ENCODE measurements at places on chromosomes 1 and 21. TPM values are rescaled to one million over a fixed set of nuclear protein-coding genes. Genes with fewer than 3 reads are reported as not detected.

DNA sequence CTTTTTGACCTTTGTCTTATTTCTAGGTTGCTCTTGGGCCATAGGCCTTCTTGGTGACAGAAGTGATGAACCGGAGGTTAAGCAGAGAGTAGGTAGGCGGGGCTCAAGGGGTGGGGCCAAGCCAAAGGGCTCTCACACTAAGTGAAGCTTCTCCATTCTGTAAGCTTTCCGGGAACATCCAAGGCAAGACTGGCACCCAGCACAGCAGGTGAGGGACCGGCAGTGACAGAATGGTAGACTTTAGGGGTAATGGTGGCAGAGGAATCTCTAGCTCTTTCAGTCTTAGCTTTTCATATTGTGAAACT lies at the start of gene TNFAIP8L2:
TNFAIP8L2 (plus strand) TSS at position 135 of the 305 bp plus-strand sequence. CDS start 2,049 bp downstream, outside the sequence.
- DNase-seq = no peak

GRCh38 chr1:30375156-30375555 lies 348.2 kb downstream of the MATN1 start:
- DNase-seq = peak; percentile 16

- DNase-seq = no peak
These were observed 596 bp downstream of the CD247 start for GRCh38 chr1:167517535-167518330.

- no peak for DNase-seq
These were observed 1.8 kb upstream of the ZNF669 start for GRCh38 chr1:247105966-247106365.

DNA sequence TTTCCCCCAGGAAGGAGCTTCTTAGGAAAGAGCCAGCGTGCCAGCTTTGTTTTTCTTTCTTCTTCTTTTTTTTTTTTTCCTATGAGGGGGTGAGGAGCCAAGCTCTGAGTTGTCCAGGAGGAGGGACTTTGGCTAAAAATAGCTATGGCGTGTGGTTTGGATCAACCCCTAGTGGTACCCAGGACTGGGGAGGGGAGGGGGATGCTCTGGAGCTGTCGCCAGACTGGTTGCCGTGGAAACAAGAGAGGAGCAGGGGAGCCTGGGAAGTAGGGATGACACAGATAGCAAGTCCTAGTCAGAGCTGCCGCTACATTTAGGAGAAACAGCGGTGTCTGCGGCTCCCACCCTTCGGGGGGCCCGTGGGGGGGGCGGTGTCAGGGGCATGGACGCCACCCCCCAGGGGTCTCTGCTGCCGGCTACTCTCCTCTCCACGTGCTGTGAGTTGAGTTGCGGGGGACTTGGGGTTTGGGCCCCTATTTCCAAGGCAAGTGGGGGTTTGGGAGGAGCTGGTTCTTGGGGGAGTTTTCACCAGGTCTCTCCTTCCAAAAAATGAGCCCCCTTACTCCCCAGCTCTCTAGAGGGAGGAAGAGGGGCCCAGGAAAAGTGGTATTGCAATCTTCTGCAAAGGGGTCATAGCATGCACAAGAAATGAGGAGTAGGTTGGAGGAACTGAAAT lies at the start of gene KCNJ9:
KCNJ9 (plus strand) TSS at position 278 of the 676 bp plus-strand sequence. CDS start 2,493 bp downstream, outside the sequence.
- DNase-seq = no peak

- DNase-seq = no peak
These were observed 12.0 kb downstream of the PPFIA4 start for GRCh38 chr1:203038217-203038741.

- no peak for DNase-seq
These were observed 379 bp downstream of the PPCS start for GRCh38 chr1:42456754-42457089.

DNA sequence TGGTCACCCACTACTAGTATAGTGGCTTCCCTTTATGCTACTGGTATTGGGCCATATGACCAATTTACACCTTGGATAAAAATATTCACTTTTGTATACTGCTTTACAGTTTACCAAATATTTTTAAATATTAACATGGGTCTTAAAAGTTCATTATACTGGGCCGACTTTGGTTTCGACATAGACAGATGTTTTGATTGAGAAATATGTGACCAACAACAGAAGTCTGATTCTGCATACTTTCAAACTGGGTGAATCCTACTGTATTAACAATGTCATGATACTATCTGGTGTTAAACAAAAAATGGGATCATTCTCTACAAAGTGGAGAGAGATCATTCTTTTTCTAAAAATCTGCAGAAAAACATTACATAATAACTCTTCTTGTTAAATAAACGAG lies 134.8 kb downstream of the AKT3 start:
- no peak for DNase-seq

- peak; percentile 89 for DNase-seq
These were observed 45.7 kb downstream of the SLC9A1 start for GRCh38 chr1:27109103-27109822.

DNA sequence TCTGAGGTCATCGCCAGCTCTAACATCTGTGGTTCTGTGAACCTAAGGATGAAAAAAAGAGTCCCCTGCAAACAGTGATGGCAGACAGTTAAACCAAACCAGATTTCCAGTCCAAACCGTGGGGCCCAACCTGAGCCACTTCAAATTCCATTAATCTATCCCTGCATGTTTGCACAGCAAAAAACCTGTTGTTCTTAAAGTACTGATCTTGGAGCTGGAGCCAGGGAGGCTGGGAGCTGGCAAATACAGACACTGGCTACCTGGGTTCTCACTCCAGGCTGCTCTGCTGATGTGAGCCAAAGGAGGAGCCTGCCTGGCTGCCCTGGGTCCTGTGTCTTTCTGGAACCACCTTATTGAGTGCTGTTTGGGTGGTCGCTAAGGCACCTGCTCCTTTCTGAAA lies 16.4 kb downstream of the LDLRAD1 start:
- DNase-seq = no peak

- DNase-seq = peak; percentile 17
These were observed 11.8 kb upstream of the ALG14 start for GRCh38 chr1:95084317-95085176.

DNA sequence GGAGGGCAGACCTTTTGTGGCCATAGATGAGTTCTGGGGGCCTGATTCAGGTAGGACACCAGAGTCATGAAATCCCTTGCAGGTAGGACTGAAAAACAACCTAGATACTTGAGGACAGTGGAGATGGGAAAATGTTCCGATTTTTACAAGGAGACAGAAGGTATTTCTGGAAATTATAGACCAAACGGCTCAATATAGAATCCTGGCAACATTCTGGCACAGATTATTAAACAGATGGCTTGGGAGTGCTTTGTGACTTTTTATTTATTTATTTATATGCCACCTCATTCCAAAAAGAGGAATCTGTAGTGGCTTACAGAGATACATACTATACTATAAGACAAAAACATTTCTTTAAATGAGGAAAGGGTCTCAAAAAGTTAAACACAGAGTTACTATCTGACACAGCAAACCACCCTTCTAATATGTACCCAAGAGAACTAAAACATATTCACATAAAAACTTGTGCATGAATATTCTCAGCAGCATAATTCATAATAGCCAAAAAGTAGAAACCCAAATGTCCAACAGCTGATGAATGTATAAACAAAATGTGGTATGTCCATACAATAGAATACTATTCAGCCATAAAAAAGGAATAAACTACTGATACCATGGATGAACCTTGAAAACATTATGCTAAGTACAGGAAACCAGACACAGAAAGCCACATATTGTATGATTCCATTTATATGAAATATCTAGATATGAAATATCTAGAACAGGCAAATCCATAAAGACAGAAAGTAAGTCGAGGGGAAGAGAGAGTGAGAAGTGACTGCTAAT lies 49.8 kb downstream of the CDK18 start:
- DNase-seq = no peak

GRCh38 chr1:62528015-62528414 lies 69.3 kb upstream of the ANGPTL3 start:
- no peak for DNase-seq

- no peak for DNase-seq
These were observed 340.4 kb downstream of the USP25 start for GRCh38 chr21:16070207-16070651.

- peak; percentile 67 for DNase-seq
These were observed 759 bp downstream of the AHCTF1 start for GRCh38 chr1:246930830-246931548.

- DNase-seq = no peak
These were observed 1.7 kb downstream of the ANGPTL3 start for GRCh38 chr1:62599044-62599443.

DNA sequence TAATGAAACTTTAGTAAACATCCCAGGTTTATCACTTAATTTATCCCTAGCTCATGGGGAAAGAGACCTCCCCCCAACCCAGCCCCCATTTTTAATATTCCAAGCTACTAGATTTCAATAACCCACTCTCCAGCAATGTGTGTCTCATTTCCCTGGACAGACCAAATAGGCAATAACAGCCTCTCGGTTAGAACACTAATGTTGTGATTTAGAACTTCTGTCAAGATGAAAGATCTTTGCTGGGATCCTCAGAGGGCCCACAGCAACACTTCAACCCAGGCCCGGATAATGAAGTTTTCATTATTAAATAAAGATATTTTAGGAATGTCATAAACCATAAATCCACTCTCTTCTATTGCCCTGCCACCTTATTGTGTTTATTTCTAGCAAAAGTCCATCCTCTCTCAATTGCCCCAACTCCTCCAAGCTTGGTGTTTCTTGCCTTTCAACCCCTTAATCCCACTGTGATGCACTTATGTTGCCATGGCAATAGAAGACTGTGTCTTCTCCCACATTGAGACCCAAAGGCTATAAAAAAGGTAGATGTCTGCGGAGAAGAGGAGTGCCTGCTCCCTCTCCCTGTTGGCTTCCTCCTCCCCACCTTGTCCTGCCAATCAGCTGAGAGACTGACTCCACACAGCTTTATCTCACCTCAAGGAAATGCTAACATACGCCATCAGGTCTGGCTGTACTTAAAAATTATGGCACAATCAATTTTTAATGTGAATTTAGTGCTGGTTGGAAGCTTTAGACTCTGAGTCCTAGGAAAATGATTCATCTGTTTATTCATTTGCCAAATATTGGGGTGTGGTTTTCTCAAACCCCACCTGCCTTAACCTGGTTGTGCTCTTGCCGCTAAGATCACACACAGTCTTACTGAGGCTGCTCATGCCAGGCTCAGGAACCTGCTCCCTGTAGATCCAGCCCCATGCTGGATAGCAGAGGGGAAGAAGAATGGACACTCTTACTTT lies 258.3 kb upstream of the CAMK1G start:
- no peak for DNase-seq

- DNase-seq = no peak
These were observed 6.2 kb upstream of the SLC5A9 start for GRCh38 chr1:48216313-48216712.

DNA sequence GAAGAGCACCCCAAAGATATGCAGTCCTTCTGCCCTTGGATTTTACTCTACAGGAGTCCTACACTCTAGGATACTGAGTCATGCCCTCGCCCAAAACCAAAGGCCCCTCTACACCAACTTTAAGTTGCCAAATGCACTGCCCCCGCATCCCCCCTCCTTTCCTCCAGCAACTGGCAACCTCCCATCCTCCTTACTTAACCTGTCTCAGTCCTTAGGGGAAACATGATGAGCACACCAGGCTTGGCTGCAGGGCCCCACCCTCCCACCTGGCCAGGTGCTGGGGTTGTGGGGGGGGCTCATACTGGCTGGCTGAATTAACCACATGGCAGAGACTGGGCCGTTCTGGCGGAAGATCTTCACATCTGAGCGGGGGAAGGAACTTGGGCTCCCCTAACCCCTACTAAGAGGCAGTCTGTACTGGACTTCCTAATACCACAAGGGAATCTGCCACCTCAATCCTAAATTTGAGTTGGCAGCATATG lies 1.2 kb downstream of the HDGF start:
- DNase-seq = no peak

DNA sequence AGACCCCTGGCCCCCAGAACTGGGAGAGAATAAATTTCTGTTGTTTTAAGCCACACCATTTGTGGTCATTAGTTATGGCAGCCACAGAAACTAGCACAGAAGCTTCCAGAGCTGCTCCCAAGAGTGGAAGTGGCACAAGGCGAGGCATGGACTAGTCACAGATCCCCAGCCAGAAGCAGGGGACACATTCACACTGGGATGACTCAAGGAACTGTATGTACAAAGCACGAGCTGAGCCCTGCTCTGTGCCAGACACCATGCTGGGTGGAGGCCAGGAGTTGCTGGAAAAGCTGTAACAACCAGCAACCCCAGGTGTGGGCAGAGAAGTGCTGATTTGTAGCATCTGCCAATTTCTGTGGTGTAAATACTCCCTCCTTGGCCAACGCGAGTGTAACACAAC lies 55.6 kb downstream of the TCP10L start:
- no peak for DNase-seq

DNA sequence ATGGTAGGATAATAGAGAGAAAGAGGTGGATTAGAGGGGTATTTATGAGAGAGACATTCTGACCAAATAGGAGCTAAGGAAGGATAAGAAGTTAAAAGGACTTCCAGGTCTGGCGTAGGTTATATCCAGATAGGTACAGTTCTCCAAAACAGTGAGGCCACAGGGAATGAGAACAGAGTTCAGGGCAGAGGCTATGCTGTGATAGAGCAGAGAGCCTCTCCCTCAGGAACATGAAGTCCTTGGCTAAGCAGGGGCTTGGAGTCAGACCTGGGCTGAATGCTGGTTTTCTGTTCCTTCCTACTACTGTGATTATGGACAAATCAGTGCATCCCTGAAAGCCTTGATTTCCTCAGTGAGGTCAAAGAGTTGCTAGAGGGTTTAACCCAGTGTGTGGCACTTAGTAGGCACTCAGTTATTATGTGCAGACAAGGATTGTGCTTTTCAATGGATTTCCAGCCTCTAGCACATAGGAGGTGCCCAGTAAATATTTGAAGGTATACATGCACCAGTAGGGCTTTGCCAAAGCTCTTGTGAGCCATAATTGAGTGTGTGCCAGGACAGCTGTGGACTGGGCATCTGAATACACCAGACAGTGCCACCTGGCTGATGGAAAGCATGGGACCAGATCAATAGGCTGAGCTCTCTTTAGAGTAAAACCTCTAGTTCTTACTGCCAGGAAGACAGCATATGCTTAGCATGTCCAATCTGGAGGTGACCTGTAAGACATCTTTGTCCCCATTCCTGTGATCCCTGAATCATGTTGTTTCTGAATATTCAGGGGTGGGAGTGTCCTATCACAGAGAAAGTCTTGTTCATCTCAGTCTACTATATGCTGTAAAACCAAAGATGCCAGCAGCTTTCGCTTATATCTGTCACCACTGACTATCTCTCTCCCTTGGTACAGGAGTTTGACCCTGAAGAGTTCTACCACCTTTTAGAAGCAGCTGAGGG lies 111.1 kb downstream of the PIK3R3 start:
- no peak for DNase-seq

The C1orf87 gene
- 0.29 TPM for total RNA-seq

The VCAM1 gene
- not detected for total RNA-seq

The RAP1A gene
- 30.6 TPM for total RNA-seq

The C21orf58 gene
- total RNA-seq = 26.1 TPM

The PBX1 gene
- 118 TPM for total RNA-seq

The SERBP1 gene
- total RNA-seq = 536 TPM

The SH2D1B gene
- not detected for total RNA-seq

The HRNR gene
- total RNA-seq = not detected

The MAN1A2 gene
- 19.1 TPM for total RNA-seq

The RNF186 gene
- not detected for total RNA-seq
